ENCODE measurements at places on chromosomes 7 and 10.

DNA sequence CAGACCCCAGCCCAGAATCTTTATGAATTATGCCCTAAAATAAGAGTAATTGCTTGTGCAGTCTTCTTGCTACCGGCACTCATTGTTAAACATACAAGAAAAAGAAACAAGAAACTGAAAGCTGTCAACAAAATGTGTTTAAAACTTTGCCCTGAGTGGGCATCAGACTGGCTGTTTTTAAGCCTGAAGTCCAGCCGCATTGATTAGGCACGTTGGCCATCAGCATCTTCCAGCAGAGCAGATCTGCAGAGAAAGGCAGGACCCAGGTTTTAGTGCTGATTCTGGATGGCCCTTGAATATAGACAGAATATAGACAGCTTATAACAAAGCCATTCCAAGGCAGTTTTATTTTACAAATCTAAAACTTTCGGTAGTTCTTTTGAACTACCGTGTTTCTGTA, 102.8 kb downstream of the POLL start:
- DNase-seq, result no peak

GRCh38 chr10:47260505-47261111, 39.4 kb upstream of the GDF10 start:
- no peak for DNase-seq

DNA sequence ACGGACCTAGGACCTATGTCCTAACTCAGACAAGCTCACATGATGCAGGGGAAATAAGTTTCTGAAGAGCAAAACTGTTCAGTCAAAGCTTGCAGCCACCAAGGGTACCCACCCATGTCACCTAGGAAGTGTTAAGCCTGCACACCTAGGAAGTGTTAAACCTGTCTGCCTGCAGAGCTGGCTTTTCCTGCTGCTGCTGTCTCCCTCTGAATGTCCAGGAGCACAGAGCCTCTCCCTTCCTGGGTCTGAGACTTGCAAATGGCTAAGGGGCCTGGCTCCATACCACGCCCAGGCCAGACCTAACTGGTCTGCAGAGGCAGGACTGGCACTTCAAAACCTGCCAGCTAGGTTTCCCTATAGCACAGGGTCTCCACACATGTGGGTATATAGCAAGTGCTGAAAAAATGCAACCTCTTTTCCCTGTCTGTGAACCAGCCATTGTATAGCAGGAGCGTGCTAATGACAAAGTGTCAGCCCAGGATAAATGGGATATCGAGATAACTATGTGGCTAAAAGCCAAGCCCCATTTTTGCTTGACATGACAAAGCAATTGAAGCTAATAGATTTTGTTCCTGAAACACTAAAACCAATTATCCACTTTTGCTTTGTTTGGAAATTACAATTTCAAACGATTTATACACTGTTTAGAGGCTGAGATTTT, 1.5 kb downstream of the GDF2 start:
- DNase-seq, result no peak

- no peak for DNase-seq
These were observed 3.5 kb upstream of the CFAP58 start for GRCh38 chr10:104350127-104350635.

DNA sequence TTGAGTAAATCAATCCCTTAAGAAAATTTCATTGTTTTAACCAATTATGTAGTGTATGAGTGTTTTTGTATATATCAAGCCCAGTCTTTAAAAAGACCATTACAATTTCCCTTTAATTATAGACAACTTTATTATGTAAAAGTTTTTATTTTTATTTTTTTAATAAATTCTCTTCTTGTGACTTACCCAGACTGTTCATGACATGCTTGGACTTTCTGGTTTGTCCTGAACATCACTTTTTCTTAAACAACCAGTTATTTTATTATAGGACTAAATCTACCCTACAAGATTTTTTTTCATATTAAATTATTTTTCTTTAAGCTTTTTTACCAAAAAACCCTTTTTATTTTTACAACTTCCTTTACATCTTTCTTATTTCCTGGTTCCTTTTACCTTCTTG, 410.4 kb downstream of the ATRNL1 start:
- no peak for DNase-seq

DNA sequence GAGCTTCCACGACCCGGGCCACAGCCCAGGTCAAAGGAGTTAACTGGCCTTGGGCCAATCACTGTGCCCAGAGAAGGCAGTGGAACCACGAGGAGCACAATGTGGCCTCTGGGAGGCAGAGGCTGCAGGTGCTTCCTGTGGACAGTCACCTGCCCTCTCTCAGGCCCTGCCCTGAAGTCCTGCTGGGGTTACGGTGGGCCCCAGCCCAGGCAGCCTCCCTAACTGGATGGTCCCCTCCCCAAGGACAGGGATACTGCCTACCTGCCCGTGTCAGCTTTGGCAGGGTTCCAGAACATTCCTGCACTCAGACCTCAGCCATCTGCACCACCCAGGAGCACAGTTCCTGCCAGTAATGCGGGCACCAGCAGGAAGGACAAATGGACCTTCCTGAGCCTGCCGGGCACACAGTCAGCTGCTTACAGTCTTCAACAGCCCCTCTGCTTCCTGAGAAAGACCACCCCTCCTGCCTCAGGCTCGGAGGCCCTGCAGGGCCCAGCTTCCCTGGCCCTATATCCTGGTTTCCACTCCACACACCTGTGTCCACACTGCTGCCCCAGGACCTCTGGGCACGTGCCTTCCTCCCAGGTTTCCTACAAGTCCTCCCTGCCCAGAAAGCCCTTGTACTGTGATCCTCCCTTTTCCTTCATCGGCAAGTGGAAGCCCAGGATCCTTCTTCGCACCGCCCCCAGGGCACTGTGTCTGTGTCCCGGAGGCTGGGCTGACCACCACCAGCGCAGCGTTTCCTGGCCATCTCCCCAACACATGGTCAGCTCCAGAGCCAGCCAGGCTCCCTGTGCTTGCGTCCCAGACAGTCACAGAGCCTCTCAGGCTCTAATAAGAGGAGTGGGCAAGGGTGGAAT, 23.3 kb downstream of the WDR86 start:
- DNase-seq, result no peak

DNA sequence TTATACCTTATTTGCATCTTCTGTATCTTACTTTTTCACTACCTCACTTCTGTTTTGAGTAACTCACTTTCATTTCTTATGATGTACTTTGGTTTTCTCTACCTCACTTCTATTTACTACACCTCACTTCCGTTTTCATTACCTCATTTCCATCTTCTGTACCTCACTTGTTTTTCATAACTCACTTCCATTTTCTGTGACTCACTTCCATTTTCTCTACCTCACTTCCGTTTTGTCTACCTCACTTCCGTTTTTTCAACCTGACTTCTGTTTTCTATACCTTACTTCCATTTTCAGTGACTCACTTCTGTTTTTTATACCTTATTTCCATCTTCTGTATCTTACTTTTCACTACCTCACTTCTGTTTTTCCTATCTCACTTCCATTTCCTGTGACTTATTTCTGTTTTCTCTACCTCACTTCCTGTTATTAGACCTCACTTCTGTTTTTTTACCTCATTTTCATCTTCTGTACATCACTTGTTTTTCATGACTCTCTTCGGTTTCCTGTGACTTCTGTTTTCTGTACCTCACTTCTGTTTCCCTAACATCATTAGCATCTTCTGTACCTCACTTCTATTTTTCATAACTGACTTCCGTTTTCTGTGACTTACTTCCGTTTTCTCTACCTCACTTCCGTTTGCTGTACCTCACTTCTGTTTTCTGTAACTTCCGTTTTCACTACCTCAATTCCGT, 493.1 kb upstream of the AKR1E2 start:
- DNase-seq, result no peak

GRCh38 chr10:8998751-8999150, 944.3 kb downstream of the GATA3 start:
- no peak for DNase-seq

- no peak for DNase-seq
These were observed 192.4 kb downstream of the PHF14 start for GRCh38 chr7:11166051-11166450.

GRCh38 chr7:157494506-157495176, 157.8 kb downstream of the DNAJB6 start:
- no peak for DNase-seq

- DNase-seq, result no peak
These were observed 21.2 kb upstream of the PRKCQ start for GRCh38 chr10:6601246-6601805.

DNA sequence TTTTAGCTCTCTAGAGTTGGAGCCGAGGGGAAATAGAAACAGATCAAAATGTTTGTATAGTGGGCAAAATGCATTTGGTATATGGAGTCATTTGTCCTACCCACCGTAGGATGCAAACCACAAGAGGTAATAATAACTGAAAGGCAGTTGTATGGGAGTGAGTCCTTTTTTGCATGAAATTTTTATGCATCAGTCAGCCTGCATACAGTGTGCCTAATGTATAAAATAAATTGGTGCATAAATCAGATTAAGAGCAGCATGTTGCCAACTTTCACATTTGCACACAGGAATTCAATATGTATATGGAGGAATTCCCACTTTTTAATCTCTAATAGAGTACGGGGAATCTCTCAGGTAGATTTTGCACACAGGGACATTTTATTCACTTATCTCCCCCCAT, 262.8 kb downstream of the LRMDA start:
- DNase-seq, result no peak

Measured in activated naive CD4-positive, alpha-beta T cell treated with Interleukin-2 at 50 U/mL for 16 hours (primary cell).